ENCODE measurements at places on chromosomes 3 and 15.

GRCh38 chr3:14403619-14404155, 1.3 kb downstream of the SLC6A6 start:
- peak; percentile 48 for DNase-seq

- DNase-seq, result peak; percentile 0
Measured at GRCh38 chr15:87144775-87145174, 1065.1 kb downstream of the AGBL1 start.

DNA sequence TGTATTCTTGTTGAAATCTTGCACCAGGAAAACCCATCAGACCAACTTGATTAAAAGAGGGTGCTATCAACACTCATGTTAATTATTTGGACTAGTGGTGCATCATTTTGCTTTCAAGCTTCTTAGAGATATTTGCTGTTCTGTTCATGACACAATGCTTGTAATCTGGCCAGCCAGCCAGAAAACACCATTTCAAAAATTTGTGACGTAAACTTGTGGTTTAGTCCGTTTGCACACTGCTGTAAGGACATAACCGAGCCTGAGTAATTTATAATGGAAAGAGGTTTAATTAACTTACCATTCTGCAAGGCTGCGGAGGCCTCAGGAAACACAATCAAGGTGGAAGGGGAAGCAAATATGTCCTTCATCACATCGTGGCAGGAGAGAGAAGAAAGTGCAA, 374.3 kb upstream of the TGFBR2 start:
- no peak for DNase-seq

DNA sequence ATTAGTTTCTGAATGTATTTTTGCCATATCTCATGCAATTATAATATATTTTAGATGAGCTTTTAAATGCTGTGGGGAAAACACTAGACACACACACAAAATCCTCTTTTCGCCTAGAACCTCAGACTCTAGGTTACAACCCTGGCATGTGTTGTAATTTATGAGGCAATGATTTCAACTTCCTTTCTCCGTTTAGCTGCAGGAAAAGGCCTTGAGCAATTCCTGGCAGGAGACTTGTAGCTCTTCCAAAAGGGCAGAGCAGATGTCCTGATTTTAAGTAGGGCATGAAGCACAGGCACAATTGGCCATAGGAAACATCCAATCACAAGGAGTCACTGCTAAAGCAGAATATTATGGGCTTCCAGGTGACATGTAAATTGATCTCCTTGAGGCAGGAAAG, 82.0 kb downstream of the GPR156 start:
- peak; percentile 86 for DNase-seq

GRCh38 chr3:190003068-190003467, 117.6 kb downstream of the P3H2 start:
- DNase-seq, result no peak

- DNase-seq, result no peak
Measured at GRCh38 chr3:151393941-151394340, 9.4 kb upstream of the P2RY12 start.

GRCh38 chr3:87120881-87121280, 106.2 kb upstream of the CHMP2B start:
- peak; percentile 85 for DNase-seq

DNA sequence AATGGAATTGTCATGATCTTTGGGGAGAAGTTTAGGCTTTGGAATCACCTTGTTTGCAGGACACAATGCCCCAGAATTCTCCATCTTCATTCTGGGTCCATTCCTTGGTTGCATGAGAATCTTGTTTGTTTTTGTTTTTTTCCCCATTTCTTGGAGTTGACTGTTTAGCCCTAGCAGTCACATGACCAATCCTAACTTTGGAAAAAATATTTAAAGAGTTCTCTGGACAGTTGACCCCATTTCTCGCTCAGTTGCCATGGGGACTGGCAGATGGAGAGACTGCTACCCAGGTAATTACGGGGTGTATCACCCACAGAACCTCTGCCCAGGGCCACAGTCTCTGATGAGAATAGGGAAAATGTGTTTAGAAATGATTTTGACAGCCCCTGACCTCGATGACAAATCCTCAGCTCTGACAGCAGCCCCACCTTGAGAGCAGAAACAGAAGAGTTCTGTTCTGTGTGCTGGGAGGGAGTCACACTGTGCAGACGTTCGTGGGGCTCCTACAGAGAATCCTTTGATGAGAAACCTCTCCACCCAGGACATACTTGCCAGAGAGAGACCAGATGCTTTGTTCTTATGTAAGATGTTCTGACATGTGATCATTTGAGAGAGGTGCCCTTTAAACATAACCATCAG, 57.7 kb downstream of the IL16 start:
- DNase-seq, result no peak

DNA sequence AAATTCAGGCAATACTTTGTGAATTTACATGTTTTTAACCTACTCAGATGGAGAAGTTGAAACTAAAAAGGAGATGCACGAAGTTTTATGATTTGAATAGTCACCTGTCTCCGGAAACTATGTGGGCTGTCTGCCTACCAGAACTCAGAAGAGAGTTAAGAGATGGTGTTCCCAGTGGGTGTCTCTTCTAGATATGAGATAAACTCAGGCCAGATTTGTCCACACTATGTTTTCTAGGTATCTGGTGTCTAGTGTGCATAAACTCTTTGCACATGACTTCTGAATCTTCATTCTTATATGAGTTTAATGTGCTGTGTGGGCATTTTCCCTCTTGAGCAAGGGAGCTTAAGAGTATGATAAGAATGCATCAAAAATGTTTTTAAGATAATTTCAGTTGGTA, 222.8 kb downstream of the FOXP1 start:
- DNase-seq, result no peak

- DNase-seq, result no peak
Measured at GRCh38 chr3:195101927-195102608, 168.9 kb downstream of the XXYLT1 start.

DNA sequence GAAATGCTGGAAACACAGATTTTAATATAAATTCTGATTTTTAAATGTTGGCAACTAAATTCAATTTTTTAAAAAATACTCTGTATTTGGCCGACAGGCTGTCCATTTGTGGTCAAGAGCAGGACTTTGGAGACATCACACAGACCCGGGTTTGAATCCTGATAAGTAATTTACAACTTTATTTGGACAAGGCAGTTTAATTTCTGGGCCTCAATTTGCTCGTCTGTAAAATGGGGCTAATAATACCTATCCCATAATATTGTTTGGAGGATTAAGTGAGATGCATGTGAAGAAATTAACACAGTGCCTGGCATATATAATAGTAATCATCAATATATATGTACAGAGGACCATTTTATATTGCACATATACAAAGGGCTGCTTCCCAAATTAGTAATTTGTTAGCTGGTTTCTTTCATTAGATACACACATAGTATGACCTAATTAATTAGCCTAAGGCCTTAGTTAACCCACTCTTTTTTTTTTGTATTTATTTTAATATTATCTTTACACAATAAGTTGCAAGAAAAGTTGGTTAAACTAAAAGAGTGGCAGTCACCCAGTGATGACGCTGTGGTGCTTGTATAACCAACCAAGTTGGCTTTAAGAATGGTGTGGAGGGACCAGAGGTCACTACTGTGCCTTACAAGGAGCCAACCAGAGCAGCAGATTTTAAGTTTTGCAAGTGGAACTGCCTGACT, 665 bp downstream of the PIGB start:
- DNase-seq, result peak; percentile 36
